ENCODE measurements at places on chromosomes 16 and 17.

GRCh38 chr16:27232061-27232900, 29.0 kb downstream of the KDM8 start:
- DNase-seq: no peak

GRCh38 chr16:67544329-67544841, 15.8 kb downstream of the RIPOR1 start:
- DNase-seq: no peak

DNA sequence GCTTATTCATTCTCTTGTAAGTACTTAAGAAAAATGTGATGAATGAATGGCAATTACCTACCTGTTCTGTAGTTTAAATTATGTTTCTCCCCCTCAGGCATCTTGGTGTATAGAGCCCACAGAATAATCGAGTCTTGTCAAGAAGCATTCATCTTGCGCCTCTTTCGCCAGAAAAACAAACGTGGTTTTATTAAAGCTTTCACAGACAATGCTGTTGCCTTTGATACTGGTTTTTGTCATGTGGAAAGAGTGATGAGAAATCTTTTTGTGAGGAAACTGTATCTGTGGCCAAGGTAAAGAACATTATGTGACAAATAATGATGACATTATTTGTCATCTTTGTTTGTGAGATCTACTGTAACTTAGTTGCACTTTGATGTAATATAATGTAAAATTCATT, 6.5 kb downstream of the ERCC4 start:
- no peak for DNase-seq

GRCh38 chr16:84774810-84775209, 45.0 kb upstream of the CRISPLD2 start:
- DNase-seq: no peak
